Activated naive CD4-positive, alpha-beta T cell (primary cell): ENCODE measurements at places on chromosomes 2 and 18.

GRCh38 chr18:53268455-53268854, 928.5 kb downstream of the DCC start:
- DNase-seq = no peak

DNA sequence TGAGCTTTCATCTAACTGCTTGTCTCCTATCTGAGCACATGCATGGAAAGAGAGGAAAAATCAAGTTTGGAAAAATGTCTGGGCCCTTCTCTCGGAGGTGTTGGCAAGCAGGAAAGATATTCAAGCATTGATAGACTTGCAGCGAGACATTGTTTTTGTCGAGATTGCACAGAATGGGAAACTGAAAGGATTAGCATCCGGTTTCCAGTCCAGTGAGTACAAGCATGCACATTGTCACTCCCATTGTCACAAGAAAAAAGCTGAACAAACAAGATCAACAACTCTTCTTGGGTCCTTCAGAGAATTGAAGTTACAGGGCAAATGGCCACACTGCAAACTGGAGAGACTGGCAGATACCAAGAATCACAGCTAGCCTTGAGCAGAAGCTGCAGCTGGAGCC, 19.6 kb upstream of the MC5R start:
- DNase-seq = no peak

DNA sequence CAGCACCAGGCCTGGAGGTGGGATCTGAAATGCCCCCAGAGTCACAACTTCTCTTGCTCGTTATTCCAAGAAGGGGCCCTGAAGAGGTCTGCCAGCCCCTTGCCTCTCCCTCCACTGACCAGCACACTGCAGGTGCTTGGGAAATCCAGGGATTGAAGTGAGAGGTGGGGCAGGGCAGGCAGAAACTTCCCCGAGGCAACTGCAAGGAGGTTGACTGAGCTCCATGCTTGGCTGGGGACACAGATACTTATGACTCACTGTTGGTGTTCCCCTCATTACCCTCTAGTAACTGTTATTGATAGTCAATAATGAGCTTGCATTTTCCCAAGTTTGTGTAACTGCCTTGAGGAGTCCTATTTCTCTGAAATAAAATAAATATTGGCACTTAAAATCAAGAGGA, 47.5 kb downstream of the MARCO start:
- DNase-seq = no peak

DNA sequence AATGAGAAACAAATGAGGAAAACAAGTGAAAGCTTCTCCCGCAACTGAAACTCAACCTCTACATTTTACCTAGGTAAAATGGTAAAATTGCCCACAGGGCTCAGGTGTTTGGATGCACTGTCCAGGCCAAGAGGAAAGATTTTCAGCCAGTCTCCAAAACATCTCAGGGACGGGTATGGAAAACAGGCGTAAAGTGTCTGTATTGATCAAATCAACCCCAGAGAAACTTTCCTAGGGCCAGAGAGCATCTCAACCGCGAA, 361 bp upstream of the HAT1 start:
- no peak for DNase-seq

DNA sequence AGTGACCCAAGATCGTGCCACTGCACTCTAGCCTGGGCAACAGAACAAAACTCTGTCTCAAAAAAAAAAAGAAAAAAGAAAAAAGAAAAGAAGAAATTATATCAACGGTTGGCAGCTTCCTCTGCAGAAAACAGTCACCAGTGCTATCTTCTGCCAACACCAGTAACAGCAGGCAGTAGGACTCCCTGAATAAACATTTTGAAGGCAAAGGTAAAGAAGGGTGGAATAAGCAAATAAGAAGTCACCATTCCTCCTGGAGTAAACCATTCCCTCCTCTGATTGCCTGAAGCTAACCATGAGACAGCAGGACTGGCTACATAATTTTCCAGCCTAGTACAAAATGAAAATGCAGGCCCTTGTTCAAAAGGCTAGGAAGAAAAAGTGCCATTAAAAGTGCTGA, 9.0 kb upstream of the RNF103 start:
- DNase-seq = no peak

DNA sequence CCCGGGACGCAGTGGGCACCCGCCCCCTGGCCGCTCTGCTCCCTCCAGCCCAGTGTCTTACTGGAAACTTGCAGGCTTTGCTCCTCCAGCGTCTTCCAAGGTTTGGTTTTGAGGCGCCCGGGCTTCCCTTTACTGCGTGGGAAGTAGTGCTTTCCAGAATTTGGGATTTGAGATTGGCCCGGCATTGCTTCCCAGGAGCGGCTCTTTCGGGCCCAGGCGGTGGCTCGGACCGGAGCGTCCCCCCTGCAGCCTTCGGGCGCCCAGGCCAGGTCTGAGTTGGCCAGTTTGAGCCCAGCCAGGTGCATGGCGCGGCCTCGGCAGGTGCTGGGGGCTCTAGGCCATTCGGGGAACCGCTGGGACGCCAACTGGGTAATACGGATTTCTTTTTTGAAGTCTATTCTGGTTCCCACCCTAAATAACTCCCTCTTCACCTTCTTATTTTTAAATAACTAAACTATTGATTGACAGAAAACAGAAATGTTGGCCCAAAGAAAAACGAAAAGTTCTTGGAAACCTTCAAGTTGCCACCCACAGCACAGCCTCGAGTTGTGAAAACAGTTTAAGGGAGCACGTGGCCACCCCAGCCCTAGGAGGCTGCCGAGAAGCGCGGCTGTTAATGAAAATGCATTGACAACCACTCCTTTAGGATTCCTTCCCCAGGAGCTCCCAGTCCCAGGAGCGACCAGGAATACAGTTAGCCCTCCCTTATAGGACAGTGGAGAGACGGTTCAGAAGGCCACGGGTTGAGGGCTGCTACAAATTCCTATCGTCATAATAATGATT, 766 bp downstream of the SNTG2 start:
- no peak for DNase-seq

GRCh38 chr2:57809230-57809629, 237.4 kb upstream of the VRK2 start:
- DNase-seq = no peak

DNA sequence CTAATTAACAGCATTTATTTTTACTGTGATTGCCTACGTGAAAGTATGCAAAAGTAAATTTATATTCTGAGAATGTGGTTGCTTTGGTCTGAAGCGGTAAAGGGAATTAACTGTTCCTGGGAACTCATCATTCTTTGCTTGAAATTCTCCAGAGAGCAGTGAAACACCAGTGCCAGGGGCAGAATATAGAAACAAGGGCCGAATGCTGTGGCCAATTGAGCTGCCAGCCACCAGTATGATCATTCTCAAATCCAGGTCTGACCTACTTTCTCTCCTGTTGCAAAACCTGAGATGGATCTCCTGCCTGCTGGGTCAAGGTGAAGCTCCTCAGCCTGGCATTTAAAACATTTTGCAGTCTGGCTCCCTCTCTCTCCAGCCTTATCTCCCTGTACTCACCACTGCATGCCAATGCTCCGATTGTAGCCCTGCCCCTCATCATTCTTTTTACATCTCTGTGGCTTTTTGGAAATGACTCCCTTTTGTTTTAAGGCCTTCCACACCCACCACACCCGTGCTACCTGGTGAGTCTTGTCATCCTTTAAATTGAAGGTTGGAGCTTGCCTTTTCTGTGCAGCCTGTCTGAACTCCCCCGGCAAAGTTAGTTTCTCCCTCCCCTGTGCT, 94.5 kb upstream of the TMEM178A start:
- DNase-seq = no peak

DNA sequence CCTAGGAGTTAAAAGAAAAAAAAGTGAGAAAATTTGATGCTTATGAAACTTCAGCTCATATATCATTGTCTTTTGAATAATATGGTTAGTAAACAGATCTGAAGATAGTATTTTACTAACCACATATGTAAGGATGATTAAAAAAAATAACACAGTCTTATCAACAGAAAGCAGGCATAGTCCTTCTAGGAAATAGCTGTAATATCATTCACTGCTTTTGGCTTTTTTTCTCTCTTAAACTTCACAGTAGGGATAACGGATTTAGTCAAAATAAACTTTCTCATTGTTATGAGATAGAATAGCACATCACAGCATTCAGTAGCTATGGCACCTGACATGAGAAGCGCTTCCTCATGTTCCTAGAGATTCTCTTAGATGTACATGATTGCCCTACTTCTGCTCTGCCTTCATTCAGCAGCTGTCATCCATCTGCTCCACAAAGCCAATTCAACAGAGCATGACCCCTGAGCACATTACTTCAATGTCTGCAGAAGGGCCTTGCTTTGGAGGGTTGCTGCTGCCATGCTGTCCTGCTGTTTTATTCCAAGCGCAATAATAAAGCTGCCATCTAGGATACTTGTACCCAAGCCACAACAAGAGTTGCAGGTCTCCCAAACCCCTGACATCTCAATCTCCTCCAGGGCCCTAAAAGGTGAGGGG, 67.0 kb downstream of the TTC21B start:
- DNase-seq = no peak

- no peak for DNase-seq
Measured at GRCh38 chr18:77676910-77677309, 427.3 kb downstream of the GALR1 start.
